ENCODE measurements at places on chromosomes 3 and 15. TPM values are rescaled to one million over a fixed set of nuclear protein-coding genes. Genes with fewer than 3 reads are reported as not detected.

Gene PHC3
- polyA plus RNA-seq, result 56.2 TPM

Gene NPHP3
- polyA plus RNA-seq, result 12.3 TPM

Gene NUP210
- polyA plus RNA-seq, result 0.13 TPM

Gene TMEM40
- polyA plus RNA-seq, result 0.20 TPM

Gene IL12A
- polyA plus RNA-seq, result 0.50 TPM

Gene CFAP91
- polyA plus RNA-seq, result not detected

Gene C3orf70
- 3.3 TPM for polyA plus RNA-seq

Gene SLC9A9
- 2.9 TPM for polyA plus RNA-seq

Gene CAMKV
- polyA plus RNA-seq, result not detected
